ENCODE measurements at places on chromosomes 3 and 15.

- no peak for DNase-seq
Observed at GRCh38 chr3:67349551-67350174, 304.7 kb downstream of the SUCLG2 start.

DNA sequence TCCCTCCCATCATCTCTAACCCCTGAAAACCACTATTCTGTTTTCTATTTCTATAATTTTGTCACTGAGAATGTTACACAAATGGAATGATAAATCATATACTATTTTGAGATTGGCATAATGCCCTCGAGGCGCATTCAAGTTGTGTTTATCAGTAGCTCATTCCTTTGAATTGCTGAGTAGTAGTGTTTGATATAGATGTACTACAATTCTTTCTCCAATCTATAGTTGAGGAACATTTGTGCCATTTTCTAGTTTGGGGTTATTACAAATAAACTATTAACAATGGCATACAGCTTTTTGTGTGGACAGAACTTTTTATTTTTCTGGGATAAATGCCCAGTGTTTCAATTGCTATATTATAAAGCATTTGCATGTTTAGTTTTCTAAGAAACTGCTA lies 86.0 kb downstream of the CCR1 start:
- no peak for DNase-seq

DNA sequence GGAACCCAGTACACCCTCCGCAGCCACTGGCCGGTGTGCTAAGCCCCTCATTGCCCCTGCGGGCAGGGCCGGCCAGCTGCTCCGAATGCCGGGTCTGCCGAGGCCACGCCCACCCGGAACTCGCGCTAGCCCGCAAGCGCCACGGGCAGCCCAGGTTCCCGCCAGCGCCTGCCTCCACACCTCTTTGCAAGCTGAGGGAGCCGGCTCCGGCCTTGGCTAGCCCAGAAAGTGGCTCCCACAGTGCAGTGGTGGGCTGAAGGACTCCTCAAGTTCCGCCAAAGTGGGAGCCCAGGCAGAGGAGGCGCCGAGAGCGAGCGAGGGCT lies 81.4 kb upstream of the BCHE start:
- no peak for DNase-seq

GRCh38 chr3:148883163-148883562 lies 18.1 kb downstream of the CPA3 start:
- no peak for DNase-seq

GRCh38 chr3:135217730-135218129 lies 422.7 kb downstream of the EPHB1 start:
- no peak for DNase-seq

GRCh38 chr3:67808906-67809305 lies 154.5 kb upstream of the SUCLG2 start:
- DNase-seq: no peak

GRCh38 chr3:127735767-127736693 lies 63.3 kb downstream of the ABTB1 start:
- peak; percentile 44 for DNase-seq

- no peak for DNase-seq
Observed at GRCh38 chr3:86251781-86252180, 739.2 kb downstream of the VGLL3 start.

DNA sequence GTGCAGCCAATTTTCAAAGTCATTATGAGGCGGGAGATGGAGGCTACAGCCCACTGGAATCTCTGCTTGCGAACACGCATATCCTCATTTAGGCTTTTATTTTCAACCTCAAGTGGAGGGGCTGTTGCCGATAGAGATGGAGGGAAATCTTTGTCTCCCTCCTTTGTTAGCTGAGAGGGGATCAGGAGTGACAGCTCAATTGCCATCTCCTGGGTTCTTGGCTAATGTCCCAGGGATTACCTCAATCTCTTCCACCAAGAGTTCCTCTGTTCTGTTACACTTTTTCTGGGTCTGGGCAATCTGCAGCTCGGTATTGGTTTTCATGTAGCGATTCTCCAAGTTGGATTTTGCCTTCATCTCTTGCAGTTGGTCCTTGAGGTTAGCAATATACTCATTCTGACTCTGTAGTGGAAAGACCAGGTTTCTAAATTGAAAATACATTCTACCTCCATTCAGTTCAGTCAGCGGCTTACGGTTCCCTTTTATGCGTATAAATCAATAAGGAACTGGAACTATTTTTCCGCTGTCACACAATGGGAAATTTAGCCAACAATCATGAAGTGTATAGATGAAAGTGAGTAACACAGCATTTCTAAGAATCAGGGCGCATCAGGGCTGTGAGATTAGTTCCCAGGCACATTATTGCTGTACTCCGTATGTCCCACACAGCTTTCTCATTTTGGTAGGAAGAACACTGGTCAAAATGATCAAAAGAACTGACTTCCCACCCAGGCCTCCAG lies 36.2 kb upstream of the RPL35A start:
- no peak for DNase-seq

DNA sequence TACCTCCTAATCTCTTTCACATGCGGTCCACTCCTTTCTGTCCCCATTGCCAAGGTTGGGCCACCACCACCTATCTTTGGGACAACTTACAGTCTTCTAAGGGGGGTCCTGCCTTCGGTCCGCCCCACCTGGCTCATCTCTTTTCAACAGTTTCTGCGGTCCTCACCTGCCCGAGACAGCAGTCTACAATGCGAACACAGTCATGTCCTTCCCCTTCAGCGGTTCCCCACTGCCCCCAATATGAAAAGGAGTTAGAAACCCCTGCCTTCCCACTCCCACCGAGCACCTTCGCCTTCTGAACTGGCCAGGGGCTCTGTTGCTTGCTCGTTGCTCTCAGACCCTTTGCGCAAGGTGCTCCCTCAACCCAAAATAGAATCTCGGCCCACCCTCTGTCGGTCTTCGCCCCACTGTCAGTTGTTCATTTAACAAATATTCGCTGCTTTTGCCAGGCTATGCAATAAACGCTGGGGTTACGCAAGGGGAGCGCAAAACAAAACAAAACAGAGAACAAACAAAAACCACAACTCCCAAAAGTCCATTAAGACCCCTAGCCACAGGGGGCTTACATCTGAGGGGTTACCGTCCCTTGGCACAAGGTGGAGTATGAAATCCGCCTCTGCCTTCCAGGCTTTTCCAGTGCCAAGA lies 611 bp upstream of the FANCI start:
- DNase-seq: no peak

DNA sequence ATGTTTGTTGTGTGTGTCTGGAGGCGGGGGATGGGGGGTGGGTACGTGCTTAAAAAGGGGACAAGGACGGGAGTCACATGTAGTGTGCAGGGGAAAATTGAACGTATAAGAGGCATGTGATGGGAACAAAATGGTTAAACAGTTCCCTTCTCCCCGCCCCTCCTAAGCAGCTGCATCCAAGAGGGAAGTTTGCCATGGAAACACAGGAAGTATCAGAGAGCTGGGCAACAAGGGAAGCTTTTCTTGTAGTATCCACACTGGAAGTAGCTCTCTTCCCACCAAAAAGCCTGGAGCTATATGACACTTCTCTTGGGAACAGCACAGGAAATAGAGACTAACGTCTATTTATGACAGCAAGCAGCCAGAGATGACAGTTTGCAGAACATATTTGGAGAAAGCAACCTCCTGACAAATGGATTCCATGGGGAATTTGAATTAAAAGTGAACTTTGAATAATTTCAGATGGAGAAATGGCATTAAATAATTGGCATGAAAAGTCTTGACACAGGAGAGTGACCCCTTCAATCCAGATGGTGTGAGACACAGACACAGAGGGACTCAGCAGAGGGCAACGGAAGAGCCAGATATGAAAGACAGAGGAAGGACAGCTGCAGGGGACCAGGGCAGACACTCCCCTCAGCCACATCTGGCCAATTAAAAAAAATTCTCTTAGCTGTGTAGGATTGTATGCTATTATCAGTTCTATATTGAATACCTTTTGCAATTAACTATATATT lies 294.2 kb upstream of the TBL1XR1 start:
- DNase-seq: no peak

GRCh38 chr3:13234666-13235065 lies 161.4 kb upstream of the IQSEC1 start:
- DNase-seq: no peak

GRCh38 chr3:8911781-8912180 lies 51.5 kb downstream of the RAD18 start:
- no peak for DNase-seq

DNA sequence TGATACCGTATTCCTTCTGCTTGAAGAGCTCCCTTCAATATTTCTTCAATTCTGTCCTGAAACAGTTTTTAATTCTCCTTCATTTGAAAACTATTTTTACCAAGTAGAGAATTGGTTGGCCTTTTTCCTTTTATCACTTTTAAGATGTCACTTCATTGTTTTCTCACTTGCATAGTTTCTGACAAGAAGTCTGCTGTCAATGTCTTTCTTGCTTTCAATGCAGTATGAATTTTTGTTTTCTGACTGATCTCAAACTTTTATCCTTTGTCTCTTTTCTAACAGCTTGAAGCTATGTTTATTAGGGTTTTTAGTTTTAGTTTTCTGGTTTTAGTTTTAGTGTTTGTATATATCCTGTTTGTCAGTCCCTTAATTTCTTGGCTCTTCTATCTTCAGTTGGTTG lies 364.8 kb upstream of the TPRG1 start:
- no peak for DNase-seq

DNA sequence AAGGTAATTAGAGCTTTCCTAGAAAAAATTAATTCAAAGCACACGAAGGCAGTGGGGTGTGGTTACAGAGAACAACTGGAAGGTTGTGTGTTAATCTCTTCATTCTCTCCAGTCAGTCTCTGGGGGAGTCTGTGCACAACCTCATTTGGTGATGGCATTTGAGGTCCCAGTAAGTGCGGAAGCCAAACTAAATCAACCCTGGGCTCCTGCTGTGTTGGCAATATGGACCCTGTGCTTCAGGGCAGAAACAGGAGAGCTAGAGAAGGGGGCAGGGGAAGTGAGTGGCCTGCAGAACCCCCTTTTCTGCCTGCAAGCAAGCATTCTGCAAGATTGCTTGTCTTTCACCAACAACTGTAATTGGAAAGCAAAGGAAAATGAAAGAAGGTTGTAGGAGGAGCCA lies 195.9 kb upstream of the ST8SIA2 start:
- no peak for DNase-seq

- no peak for DNase-seq
Observed at GRCh38 chr15:67050062-67050461, 15.3 kb upstream of the SMAD3 start.

GRCh38 chr3:165820671-165821123 lies 16.5 kb downstream of the BCHE start:
- DNase-seq: no peak

- DNase-seq: no peak
Observed at GRCh38 chr3:139607257-139608107, 67.9 kb upstream of the RBP1 start.

- no peak for DNase-seq
Observed at GRCh38 chr3:134625462-134625861, 25.4 kb downstream of the KY start.

- DNase-seq: no peak
Observed at GRCh38 chr15:59662260-59662659, 4.9 kb upstream of the GTF2A2 start.

DNA sequence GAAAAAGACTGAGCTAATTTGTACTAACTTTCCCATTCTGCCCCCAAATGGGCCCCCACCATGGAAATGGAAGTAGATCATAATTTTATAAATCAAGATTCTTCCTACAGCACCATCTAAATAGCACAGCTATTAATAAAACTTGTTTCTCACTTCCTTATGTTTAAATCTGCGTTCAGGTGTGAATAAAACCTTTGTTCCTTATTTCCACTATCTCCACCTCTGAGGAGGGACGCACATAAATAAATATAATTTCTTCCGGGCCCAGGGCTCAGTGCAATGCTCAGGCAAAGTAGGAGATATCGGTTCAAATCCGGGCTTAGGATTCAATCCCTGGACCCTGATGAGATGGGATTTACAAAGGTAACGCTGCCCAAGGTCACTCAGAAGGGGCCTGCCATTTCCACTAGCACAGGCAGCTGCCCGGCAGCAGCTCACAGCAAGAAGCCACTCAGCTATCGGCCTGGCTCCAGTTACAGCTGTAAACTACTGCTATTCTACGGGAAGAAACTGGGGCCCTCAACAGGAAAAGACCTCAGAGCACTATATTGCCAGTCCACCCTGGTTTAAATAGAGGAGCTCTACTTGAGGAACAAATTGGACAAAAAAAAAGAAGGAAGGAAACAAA lies 52.5 kb downstream of the FOXP1 start:
- no peak for DNase-seq

GRCh38 chr3:32184187-32184730 lies 54.2 kb upstream of the CMTM8 start:
- DNase-seq: no peak

DNA sequence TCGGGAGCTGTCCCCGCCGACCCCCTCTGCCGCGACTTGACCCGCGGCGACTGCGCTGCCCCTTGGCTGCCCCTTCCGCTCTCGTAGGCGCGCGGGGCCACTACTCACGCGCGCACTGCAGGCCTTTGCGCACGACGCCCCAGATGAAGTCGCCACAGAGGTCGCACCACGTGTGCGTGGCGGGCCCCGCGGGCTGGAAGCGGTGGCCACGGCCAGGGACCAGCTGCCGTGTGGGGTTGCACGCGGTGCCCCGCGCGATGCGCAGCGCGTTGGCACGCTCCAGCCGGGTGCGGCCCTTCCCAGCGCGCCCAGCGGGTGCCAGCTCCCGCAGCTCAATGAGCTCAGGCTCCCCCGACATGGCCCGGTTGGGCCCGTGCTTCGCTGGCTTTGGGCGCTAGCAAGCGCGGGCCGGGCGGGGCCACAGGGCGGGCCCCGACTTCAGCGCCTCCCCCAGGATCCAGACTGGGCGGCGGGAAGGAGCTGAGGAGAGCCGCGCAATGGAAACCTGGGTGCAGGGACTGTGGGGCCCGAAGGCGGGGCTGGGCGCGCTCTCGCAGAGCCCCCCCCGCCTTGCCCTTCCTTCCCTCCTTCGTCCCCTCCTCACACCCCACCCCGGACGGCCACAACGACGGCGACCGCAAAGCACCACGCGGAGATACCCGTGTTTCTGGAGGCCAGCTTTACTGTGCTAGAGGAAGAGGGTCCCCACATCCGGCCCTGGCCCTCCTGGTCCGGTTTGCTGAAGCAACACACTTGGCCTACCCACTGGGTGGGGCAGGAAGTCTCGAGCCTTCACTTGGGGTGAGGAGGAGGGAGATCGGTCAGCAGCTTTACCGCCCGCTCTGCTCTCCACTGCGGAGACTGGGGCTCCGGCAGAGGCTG lies at the start of gene RASSF1:
Gene RASSF1 (minus strand): TSS at position 389 of the 882 bp plus-strand sequence. CDS start 31 bp downstream, at position 358.
- peak; percentile 73 for DNase-seq

DNA sequence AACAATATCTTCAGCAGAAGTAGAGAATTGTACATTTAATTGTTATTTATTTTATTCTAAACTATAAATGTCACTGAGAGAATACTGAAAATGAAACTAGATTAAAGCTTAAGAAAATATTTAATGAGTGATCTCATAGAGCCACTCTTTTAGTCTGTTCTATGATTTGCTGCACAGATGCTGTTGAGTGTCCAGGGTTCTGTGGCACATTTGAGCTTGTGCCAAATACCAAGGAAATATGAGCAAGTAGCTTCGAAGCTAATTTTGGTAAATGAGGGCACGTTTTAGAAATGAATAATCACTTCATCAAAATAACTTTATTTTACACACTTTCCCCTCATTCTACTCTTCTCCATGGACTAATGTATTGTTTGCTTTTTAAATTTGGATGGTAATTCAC lies 53.6 kb upstream of the THRB start:
- DNase-seq: no peak

All from GM12891 (cell line).